ENCODE measurements at places on chromosomes 6 and 20.

- peak; percentile 59 for DNase-seq
Measured at GRCh38 chr6:135170849-135171248, 10.3 kb upstream of the MYB start.

- no peak for DNase-seq
Measured at GRCh38 chr6:22448291-22448711, 121.1 kb upstream of the HDGFL1 start.

- no peak for DNase-seq
Measured at GRCh38 chr20:62059920-62060630, 5.6 kb downstream of the TAF4 start.

DNA sequence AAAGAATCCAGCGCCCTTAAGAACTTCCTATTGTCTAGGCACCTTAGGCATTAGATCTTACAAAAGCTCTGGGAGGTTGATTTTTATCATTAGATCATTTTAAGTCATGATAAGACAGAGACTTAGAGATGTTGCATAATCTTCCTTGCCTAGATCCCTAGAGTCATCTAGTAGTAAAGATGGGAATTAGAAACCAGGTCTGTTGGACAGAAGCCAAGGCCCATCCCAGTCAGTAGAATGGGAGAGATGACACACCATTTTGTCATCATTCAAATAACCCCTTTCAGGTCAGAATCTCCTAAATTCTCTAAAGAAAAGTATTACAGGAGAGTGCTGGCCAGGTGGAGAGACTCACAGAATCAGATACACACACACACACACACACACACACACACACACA lies 579.1 kb downstream of the BMP2 start:
- no peak for DNase-seq

DNA sequence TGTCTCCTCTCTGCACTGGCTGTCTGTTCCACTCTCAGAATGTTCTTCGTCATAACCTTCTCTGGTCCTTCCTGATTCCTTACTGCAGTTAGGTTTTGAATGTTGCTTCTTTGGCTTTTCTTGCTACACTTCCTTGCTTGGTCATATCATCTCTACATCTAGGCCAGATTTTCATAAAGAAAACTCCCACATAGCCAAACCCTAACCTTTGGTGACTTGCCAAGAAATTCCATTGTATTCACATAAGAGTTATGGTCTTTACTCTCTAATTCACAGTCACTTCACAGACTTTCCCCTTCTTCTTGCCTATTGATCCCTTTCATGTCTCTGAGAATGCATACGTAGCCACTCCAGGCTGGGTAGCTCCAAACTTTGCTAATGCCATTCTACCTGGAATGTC lies 41.9 kb upstream of the SIM1 start:
- DNase-seq = no peak

- DNase-seq = peak; percentile 73
Measured at GRCh38 chr20:13221673-13222318, 722 bp downstream of the ISM1 start.

- no peak for DNase-seq
Measured at GRCh38 chr6:128047989-128048388, 147.1 kb upstream of the THEMIS start.

- DNase-seq = peak; percentile 96
Measured at GRCh38 chr6:36302227-36302976, 32.5 kb downstream of the PNPLA1 start.

DNA sequence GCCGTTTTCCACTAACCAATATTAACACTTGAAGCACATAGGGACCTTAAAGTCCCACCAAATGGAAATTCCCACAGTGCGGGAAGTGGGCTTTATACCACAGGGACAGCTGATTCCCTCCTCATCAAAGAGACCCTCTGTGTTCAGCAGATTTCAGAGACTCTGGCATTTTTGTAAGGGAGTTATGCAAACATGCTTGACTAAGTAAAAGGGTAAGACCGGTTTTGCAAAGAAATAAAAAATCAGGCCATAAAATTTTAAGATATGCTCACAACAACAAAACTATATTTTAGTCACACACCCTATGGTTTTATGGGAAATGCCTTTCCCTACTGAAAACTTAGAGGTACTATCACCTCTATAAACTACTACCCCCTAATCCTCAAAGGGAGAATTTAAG lies 45.4 kb upstream of the SPTLC3 start:
- DNase-seq = no peak

Measured in GM12865 (cell line).